Stimulated activated CD4-positive, alpha-beta T cell treated with anti-CD3 and anti-CD28 coated beads, Interleukin-1b, Interleukin-23, amount 100 ng/mL, for 1 hour (primary cell): ENCODE measurements at places on chromosomes 4 and X.

DNA sequence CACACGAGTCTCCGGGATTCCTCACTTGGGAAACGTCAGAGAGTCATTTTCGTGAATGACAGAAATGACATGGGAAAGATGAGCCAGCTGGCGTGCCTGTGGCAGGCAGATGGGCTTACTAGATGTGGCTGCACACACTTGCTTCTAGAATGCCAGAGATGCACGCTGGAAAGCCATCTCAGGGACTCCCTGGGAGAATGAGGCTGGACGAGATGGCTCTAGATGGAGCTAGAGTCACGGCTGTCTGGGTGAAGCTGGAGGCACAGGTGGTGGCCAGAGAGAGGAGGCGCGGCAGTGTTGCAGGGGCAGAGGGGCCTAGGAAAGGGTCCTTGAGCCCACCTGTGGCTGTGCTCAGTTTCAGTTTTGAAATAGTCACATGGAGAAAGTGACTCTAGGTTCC lies 26.0 kb downstream of the TKTL1 start:
- no peak for DNase-seq

DNA sequence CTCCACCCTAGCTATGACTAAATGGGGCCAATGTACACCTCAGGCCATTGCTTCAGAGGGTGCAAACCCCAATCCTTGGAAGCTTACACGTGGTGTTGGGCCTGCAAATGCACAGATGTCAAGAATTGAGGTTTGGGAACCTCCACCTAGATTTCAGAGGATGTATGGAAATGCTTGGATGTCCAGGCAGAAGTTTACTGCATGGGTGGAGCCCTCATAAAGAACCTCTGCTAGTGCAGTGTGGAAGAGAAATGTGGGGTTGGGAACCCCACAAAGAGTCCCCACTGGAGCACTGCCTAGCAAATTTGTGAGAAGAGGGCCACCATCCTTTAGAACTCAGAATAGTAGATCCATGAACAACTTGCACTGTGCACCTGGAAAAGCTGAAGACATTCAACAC lies 284.1 kb downstream of the ANTXR2 start:
- no peak for DNase-seq

DNA sequence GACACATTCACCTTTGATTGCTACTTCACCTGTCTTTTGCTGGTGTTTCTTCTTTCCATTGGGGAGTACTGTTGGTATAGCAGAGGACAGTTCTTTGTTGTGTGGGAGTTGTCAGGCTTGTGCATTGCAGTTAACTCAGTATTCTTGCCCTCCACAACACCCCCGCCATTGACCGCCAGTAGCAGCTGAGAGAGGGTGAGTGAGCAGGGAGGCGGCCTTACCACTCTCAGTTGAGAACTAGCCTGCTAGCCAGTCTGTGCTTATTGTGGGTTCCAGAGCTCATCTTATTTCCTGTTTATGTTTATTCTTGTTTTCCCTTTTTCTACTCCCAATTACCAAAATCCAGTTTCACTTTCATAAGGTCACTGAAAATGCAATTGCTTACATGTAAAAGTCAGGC lies 52.2 kb downstream of the STIM2 start:
- DNase-seq, result no peak

- DNase-seq, result no peak
These were observed 162.9 kb upstream of the FGF13 start for GRCh38 chrX:138874271-138874935.

GRCh38 chr4:5611750-5612149 lies 96.6 kb downstream of the EVC2 start:
- DNase-seq, result no peak

GRCh38 chr4:36244257-36245082 lies at the start of gene ARAP2:
Gene ARAP2 (minus strand): TSS chr4:36244514. CDS start chr4:36229486, 15,028 bp downstream.
- peak; percentile 56 for DNase-seq

GRCh38 chr4:18252052-18252451 lies 230.5 kb upstream of the LCORL start:
- DNase-seq, result no peak

- DNase-seq, result no peak
These were observed 2.8 kb downstream of the CMC4 start for GRCh38 chrX:155068165-155068564.

GRCh38 chrX:100895365-100896075 lies 21.4 kb upstream of the NOX1 start:
- DNase-seq, result no peak

- DNase-seq, result no peak
These were observed at the start of gene PLAC8 for GRCh38 chr4:83114576-83114975. Gene PLAC8 (minus strand): TSS chr4:83114729. CDS start chr4:83107921, 6,808 bp downstream.

DNA sequence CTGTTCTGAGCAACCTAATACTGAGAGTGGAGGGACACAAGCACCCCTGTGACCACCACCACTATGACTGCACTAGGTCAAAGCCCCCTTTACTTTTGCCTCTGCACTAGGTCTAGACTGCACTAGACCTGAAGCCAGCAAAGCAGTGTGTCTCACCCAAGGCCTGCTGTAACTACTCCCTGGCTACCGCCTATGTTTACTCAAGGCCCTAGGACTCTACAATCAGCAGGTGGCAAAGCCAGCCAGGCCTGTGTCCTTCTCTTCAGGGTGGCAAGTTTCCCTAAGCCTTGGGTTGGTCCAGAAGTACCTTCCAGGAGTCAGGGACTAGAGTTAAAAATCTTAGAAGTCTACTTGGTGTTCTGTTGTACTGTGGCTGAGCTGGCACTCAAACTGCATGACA lies 15.9 kb downstream of the RAB33B start:
- no peak for DNase-seq

GRCh38 chr4:27894951-27895350 lies 1034.3 kb downstream of the STIM2 start:
- DNase-seq, result no peak

DNA sequence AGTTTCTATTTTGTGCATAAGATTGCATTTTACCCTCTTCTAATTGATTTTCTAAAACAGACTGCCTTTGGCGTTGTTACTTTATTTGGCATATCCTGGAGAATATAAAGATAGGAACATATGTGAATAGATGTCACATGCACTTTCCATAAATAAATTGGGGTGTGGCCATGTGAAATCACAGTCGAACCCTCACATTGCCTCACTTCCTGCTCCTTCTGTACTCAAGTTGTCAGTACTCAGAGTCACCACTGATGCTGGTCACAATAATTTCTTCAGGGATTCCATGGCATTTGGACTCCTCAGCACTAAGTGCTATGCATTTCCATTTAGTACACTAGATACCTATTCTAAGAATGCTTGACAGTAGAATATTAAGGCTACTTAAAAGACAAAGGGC lies 1.4 kb upstream of the EMCN start:
- no peak for DNase-seq

DNA sequence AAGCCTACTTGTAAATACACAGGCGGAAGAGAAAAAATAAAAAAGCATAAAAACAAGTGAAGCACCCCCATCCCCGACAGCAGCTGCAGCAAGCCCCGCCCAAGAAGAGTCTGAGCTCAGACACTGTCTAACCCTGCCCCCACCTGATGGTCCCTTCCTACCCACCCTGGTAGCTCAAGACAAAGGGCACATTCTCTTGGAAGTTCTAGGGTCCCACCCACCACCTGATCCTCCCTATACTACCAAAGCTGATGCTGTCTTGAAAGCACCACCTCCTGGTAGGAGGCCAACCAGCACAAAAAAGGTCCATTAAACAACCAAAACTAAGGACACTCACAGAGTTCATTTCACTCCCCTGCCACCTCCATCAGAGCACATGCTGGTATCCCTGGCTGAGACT lies 308.2 kb downstream of the KLHL13 start:
- DNase-seq, result no peak

DNA sequence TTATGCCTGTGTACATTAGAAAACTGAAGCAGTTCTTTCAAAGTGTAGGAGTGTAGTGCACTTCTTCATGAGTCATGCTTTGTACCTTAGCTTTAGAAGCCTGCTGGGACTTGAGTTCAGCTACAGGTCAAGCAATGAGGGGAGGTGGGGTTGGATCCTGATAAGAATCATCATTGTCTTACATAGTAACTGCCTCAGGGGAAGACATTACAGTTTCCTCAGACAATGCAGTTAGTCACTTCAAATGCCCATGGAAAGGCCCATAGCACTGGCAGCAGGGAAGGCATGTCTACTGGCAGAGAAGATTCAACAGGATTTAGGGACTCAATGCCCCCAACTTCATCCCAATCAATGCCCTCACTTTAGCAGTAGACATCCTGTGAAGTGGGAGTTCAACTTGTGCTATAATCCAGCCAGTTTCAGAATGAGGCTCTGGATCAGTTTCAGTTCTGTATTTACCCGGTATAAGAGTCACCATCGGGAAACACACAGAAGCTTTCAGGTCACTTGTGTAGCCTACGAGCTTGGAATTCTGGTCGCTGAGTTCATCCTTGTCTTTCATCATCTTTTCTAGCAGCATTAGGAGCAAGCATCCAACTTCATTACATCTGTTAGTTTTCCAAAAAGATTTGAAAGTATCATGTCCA lies 1216.5 kb downstream of the RAPGEF2 start:
- DNase-seq, result no peak

DNA sequence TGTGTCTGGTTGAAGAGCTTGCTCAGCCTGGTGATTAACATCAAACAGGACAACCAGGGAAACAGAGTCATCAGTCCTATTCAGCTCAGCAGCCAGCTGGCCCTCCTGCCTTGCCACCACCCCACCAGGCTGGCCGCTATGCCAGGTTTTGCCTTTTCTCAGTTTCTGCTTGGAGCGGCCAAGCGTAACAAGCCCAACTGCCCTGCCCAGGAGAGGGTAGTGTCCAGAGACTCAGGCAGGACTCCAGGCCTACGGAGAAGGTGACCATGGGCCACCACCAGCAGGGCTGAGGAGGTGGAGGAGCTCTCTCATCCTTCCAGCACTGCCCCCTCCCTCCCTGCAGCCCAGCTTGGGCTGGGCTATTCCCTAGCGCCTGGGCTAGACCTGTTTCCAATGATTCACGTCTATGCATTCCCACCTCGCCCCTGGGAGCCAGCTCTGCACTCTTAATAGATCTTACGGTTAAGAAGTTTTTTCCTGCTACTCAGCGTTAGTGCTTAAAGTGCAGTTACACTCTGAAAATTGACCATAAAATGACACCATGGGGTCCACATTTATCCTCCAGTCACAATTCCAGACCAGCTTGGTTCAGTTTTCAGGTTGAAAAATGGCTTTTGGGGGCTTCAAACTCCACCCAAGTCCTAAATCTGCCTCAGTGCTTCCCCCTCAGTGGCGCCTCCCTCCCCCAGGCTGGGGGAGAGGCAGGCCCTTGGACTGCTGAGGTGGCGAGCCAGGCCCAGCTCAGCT lies 124.0 kb upstream of the PJA1 start:
- no peak for DNase-seq

DNA sequence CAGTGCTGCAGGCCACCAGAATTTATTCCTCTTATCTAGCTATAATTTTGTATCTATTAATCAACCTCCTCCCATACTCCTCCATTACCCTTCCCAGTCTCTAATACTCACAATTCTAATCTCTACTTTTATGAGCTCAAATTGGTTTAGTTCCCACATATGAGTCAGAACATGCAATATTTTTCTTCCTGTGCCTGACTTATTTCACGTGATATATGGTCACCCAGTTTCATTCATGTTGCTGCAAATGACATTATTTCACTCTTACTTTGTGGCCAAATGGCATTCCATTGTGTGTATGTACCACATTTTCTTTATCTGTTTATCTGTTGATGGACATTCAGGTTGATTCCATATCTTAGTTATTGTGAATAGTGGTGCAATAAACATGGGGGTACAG lies 483.5 kb downstream of the ACTRT1 start:
- DNase-seq, result no peak

DNA sequence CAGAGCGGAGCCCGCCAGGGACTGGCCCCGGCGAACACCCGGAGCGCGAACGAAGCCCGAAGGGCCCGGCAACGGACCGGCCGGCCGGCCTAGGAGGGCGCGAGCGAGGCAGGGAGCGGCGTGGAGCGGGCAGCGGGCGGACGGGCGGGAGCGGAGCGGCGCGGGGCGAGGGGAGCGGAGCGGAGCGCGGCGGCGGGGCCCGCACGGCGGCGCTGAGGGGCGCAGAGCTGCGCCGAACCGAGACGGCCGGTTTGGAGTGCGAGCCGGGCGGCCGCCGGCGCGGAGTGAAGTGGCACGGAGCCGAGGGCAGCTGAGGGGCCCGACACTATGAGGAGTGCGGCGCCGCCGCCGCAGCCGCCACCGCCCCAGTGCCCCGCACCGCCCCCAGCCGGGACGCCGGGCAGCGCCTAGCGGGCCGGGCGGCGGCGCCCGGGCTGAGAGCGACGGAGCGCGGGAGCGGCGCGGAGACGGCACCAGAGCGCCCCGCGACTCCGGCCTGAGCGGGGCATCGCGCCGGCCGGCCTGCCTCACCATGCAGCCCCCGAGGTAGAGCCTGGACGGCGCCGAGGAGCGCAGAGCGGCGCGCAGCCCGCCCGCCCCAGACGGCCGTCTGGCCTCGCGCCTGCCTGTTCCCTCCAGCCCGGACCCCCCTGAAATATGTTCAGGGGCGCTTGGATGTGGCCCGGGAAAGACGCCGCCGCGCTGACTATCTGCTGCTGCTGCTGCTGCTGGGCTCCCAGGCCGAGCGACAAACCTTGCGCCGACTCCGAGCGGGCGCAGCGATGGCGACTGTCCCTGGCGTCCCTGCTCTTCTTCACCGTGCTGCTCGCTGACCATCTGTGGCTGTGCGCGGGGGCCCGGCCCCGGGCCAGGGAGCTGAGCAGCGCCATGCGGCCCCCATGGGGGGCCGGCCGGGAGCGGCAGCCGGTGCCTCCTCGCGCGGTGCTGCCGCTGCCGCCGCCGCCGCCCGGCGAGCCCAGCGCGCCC lies 793 bp downstream of the NALF2 start:
- no peak for DNase-seq
